Left colon (tissue), 2 donors: ENCODE measurements at places on chromosomes 7 and 10. TPM values are rescaled to one million over a fixed set of nuclear protein-coding genes. Genes with fewer than 3 reads are reported as not detected.

DNA sequence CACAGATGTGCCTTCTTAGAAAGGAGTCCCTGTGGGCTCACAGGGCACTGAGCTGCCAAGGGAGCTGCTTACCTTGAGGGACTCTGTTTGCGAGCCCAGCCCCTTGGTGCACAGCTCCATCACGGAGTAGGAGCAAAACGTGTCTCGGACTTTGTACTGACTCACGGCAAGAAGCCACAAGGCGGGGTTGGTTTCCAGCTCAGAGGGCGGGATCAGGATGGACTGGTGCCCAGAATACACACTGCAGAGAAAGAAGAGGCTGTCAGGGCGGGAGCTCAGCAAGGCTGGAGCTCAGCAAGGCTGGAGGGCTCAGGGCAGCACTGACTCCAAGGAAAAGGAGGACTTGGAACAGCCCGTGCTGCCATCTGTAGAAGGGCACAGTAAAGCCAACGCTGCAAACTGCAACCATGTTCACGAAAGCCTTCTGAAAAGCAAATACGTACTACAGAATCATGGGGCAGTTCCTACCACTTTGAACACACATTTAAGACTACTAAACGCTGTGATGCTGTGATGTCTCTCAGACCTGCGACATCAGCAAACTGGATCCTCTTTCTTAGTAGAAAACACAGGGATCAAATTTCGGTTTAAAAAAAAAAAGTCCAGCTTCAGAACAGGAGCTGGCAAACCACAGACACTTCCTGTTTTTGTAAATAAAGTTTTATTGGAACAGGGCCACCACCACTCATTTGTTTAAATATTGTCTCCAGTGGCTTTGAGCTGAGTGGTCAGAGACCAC lies 194.3 kb downstream of the ZMYND11 start:
- peak; percentile 92 for DNase-seq

DNA sequence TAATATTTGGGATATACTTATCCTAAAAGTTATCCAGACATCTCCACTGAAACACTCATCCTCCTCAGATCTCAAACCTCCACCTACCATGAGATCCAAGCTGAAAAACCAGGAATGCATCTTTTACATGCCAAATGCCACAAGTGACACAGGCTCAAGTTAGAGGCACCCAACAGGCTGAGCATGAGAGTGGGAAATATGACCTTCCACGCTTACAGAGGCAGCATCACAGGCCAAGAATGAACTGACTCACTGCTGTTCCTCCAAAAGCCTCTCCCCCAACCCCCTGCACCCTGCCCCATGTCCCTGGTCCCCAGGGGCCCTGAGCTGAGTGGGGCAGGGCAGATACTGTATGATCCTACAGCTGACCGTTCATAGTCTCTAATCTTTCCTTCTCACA lies 4.8 kb upstream of the MTPAP start:
- DNase-seq = no peak

ZNF25 gene
- 5.0 TPM for total RNA-seq

DNA sequence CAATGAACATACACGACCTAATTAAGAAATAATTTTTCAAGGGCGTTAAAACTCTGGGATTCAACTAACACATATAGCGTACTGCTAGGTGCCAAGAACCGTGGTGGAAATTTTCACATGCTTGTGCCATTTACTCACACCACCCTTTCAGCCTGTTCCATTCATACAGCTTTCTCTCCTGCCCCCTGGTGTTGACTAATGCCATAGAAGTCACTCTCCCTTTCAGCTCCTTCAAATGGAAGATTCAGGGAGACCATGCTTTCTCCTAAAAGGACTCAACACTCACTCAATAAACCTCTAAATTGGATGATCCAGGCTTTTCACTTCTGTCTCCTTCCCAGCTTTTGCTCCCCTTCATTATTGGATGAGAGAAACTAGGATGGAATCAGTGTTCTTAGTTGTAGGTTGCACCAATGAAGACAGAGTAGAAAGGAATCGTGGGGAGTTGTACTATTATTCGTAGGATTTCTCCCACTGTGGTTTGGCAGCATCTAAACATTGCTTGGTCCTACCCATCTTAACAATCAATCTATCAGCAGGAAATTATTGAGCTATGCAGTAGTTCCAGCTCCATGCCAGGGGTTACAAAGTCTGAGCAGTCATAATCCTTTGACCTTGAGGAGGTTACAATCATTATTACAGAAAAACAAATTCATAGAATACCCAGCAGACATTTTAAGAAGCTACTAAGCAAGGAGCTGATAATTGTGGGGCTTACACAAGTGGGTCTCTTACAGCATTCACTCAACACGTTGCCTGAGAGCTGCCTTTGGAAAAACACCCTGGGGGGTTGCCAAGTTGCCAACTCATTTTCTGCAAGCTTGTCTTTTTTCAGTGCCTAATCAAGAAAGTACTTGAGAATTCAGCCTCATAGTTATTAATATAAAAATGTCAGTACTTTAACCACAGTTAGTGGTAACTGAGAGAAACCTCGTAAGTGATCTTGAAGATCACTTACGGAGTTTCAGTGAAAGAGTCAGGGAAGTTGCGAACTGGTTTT lies 2.8 kb upstream of the PPP1R3C start:
- peak; percentile 62 for DNase-seq

SLC18A3 gene
- 0.12 TPM for total RNA-seq

GRCh38 chr10:73414230-73414945 lies 530 bp upstream of the ANXA7 start:
- peak; percentile 47 for DNase-seq
